Nephron progenitor cell (in vitro differentiated cells): ENCODE measurements at places on chromosomes 13 and 19.

GRCh38 chr19:34135054-34135800, 37.1 kb upstream of the LSM14A start:
- peak; percentile 10 for DNase-seq

GRCh38 chr19:48558018-48558684, 6.2 kb downstream of the SULT2B1 start:
- peak; percentile 79 for DNase-seq

DNA sequence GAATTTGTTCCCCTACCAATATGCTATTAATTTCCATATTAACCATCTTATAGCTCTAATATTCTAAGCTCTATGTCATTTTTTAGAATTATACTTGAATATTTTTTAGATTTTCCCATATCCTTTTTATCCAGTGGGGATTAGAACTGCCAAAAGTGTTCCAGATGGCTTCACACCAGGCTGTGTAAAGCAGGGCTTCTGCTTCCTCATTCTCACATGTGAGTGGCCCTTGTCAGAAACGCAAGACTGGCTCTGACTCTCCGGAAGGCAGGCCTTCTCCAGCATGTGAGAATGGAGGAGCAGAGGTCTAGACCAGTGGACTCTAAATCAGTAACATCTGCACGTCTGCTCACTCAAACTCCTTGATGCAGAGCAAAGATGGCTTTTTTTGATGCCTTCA, 650.1 kb downstream of the FGF9 start:
- DNase-seq, result no peak

- no peak for DNase-seq
These were observed 309.1 kb upstream of the EDNRB start for GRCh38 chr13:78227709-78228108.

GRCh38 chr19:18046059-18046718, 38.2 kb downstream of the ARRDC2 start:
- DNase-seq, result no peak
